ENCODE measurements at places on chromosomes 1 and 21. TPM values are rescaled to one million over a fixed set of nuclear protein-coding genes. Genes with fewer than 3 reads are reported as not detected.

The CFAP107 gene
- not detected for total RNA-seq

The SMAP2 gene
- total RNA-seq = 25.6 TPM

DNA sequence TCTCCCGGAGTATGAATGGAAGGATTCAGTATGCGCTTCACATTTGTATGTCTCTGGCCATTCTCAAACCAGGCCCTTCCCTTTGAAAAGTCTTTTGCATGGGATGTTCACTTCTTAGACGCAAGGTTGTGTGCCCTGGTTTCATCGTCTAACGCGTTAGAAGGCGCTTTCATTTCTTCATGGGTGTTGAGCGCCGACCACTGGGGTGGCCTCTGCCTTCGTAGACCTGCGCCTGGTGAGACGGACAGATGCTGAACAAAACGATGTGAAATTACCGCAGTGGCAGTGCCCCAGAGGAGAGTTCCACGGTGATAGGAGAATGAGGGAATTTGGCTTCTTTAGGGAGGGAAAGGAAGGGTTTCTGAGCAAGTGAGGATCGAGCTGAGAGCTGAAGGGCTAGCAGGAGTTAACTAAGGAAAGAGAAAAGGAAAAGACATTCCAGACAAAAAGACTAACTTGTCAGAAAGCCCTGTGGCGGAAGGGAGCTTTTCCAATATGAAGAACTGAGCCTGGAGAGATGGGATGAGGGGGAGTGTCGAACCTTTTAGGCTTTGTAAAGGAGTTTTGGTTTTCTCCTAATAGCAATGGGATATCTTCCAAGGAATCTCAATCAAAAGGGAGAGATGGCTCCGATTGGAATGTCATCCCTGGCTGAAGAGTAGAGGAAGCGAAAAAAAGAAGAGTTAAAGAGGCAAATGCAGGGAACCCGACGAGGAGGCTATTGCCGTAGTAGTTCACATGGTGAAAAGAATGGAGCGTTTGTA lies 951 bp downstream of the GGPS1 start:
- DNase-seq = peak; percentile 36

DNA sequence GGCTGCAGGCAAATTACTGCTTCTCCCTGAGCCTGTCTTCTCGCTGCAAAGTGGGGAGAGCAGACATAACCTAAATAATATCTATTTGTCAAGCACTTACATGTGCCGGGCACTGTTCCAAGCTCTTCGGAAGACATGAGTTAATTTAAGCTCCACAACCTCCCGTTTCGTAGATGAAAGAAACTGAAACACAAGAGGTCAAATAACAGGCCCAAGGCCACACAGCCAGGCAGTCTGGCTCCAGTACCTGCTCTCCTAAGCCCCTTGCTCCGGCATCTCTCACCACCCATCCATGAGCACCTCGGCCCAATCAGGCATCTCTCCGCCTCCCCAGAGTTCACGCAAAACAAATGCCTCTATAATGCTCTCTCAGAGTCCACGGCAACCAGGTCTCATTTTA lies 65.4 kb downstream of the TAS1R2 start:
- DNase-seq = no peak

- DNase-seq = no peak
Observed at GRCh38 chr1:224170748-224171478, 12.1 kb upstream of the DEGS1 start.

DNA sequence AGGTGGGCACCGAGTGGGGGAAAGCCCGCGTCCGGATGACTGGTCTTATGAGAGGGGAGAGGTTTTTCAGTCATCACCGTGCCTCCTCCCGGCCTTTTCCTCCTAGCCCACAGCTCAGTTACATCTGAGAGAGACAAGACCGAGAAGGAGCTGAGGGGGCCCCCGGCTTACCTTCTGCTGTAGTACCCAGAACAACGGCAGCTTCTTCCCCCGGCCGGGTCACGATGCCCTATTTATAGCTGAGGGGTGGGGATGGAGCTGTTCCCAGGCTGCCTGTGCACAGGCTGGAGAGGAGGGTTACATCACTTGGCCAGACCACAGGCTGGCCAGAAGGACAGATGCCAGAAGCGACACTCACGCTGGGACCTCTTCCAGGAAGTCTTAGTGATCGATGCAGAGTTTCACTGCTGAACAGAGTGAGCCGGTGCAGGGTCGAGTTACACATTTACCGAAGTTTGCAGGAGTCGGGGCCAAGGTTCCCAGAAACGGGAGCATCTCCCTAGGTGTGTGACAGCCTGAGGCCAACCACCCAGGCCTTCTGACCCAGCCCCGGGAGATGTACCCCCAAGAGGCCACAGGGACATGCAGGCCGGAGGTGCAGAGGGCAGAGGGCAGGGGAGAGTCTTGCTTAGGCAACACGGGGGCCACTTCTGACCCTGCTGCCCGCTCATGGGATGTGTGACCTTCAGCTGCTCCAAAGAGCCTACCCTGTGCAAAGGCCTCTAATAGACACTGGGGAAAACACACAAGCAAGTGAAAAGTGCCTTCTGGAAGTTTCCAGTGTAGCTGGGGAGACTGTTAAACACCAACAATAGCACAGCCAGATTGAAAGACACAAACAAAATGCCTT lies at the start of gene AGT:
AGT (minus strand) TSS at position 208 of the 850 bp plus-strand sequence. CDS start 3,299 bp downstream, outside the sequence.
- DNase-seq = peak; percentile 79

- no peak for DNase-seq
Observed at GRCh38 chr1:53614231-53615021, 124.5 kb downstream of the GLIS1 start.

DNA sequence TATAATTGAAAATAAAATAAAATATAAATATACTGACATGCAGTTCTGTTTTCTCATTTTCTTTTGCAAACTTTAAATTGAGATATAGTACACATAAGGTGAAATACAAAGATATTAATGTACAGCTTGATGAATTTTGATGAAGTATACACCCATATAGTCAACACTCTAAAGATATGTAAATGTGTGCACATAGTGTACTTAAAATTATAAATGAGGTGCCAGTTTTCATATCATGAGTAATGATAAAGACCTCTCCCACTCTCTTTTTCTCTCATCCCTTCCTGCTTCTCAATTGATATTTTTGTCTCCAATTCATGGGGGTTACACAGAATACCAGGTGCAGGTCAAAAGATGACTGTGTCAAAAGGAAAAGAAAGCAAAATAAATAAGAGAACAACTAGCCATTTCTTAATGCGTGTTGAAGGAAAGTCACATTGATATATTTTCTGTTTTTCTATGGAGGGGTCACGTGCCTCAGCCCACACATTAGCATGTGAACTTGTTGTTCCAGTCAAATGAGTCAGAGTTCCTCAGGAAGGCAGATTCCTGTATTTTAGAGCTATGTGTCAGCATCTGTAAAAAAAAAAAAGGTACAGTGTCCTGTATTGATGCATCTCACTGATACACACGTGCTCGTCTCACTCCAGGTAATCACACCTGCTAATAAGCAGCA lies 64.3 kb upstream of the HOOK1 start:
- DNase-seq = peak; percentile 36
